Neural crest cell (in vitro differentiated cells): ENCODE measurements at places on chromosomes 1 and 21. TPM values are rescaled to one million over a fixed set of nuclear protein-coding genes. Genes with fewer than 3 reads are reported as not detected.

Gene FCAMR
- not detected in 2 replicates for total RNA-seq

- DNase-seq = no peak
- no peak overlapping the region for H3K4me3 ChIP-seq
- H3K27ac ChIP-seq = no peak overlapping the region
These were observed 167.1 kb upstream of the GJB5 start for GRCh38 chr1:34587761-34588160.

DNA sequence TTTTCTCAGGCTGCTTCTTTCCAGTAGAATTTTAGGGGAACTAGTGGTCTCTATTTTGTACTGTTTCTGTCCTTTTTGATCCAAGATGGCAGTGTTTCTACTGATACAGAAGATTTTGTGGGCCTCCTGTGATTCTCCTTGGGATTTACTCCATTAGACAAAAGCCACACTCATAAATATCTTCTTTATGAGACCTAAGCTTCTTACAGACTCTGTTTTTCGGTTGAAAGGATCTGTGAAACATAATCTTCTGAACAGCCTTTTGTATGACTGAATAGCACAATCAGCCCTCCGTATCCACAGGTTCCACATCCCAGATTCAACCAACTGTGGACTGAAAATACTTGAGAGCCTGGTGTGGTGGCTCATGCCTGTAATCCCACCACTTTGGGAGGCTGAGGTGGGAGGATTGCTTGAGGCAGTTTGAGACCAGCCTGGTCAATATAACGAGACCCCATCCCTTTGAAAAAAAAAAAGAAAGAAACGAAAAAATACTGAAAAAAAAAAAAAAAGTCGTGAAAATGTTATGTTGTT, 10.8 kb upstream of the PSMD4 start:
- H3K4me3 ChIP-seq = no peak overlapping the region
- H3K27ac ChIP-seq = no peak overlapping the region
- no peaks in the 10 kb centered on the region for H3K4me1 ChIP-seq

DNA sequence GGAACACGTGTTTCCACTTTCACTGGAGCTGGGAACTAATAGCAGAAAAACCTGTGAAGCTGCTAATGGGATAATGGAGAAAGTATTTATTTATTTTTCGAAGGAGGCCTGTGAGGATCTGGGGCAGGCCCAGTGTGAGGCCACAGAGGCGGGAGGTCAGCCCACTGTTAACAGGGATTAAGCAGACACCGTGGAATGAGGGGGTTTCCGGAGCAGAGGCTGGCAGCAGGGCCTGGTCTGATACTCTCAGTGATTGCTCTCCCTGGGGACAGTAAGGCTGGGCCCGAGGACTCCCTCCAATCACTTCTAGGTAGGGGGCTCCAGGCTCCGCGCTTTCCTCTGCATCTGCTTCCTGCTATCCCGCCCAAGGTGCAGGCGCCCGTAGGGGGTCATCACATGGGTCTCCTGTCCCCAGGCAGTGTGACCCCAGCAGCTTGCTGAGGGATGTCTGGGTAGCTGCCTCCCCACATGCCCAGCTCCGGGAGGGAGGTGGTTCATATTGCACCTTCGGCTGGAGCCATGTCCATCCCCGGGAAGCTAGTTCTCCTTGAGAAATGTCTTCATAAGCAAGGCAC, 28.8 kb upstream of the CDCA8 start:
- H3K27me3 ChIP-seq = peaks cover 21% of the 10 kb centered on the region
- no peaks in the 10 kb centered on the region for H3K36me3 ChIP-seq
- no peak for DNase-seq
- no peaks in the 10 kb centered on the region for H3K4me1 ChIP-seq
- no peak overlapping the region for H3K4me3 ChIP-seq
- H3K27ac ChIP-seq = peak overlapping the region; percentile 35

Gene TEX38
- total RNA-seq = 0.26 TPM in 1 of 2 replicates, not detected in the other

DNA sequence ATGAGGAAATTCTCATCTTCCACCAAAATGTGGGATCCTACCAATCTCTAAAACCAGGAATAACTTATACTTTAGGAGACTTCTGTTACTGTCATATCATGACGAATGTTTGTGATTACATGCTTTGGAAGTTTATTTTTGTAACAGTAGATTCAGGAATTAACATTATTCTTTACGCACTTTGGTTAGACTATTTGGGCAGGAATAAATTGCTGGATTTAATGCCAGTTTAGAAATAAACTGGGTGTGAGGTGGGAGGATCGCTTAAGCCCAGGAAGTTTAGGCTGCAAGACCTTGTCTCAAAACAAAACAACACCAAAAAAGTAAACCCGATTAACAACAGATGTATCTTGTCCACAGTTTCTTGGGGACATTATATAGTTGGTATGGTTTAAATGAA, 52.1 kb downstream of the MIGA1 start:
- no peak for DNase-seq
- no peaks in the 10 kb centered on the region for H3K36me3 ChIP-seq
- H3K27ac ChIP-seq = no peak overlapping the region
- no peaks in the 10 kb centered on the region for H3K27me3 ChIP-seq

Gene CD52
- not detected in 2 replicates for total RNA-seq

Gene CNR2
- not detected in 2 replicates for total RNA-seq

DNA sequence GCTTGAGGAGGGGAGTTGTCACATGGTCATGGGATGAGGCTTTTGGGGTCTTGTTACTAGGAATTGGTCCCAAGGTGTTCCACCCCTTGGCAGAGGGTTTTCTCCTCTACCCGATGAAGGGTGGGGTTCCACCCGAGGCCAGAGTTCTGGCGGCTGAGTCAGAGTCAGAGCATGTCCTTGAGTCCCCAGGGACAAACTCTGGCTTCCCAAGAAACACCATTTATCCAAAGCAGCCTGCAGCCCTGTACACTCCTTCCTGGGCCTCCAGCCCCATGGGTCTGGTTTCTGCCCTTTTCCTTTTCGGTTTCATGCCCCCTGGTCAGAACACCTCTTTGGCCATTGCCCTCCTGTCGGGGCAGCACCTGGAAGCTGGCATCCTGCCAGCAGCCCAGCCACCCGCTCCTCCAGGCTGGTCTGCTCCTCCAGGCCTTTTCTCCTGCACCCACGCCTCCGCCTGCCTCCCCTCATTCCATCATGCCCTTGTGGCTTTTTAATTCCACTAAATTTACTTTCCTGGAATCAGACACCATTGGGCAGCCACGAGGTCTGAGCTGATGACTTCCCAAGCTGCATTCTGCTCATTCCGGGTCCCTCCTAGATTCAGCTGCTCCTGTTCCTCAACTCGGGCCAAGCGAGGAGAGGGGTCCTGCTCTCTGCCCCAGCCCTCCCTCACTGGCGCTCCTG, 301.7 kb upstream of the VAMP3 start:
- H3K4me1 ChIP-seq = no peaks in the 10 kb centered on the region
- no peak overlapping the region for H3K27ac ChIP-seq
- DNase-seq = no peak

DNA sequence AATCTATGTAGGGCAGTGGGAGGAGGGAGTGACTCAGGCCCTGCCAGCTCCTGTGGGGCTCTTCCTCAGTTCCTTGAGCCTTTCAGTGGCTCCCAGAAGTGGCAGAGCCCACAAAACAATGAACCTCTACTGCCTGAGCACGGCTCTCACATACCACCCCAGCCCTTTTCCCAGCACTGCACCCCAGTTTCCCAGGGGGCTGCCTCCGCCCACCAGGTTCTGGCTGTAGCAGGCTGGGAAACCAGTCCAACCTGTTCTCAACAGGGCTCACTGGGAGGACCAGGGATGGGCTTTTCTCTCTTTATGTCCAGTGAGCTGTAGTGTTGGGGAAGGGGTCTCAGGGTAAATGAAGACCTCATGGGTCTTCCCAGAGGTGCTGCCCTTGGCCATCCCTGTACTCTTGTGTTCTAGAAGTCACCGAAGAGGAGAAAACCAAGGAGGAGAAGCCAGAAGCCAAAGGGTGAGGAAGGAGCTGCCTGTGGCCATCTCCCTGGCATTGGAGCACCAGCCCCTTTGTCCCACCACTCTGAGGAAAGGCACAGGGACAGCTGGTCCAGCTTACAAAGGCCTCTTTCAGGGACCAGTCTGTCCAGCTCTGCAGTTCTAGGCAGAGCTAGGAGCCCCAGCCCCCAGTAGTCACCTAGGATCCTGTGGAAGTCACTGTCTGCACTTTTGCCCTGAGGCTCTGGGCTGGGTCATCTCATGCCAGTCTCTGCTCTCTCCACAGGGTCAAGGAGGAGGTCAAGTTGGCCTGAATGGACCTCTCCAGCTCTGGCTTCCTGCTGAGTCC, 3.5 kb downstream of the MARCKSL1 start:
- H3K4me3 ChIP-seq = peak overlapping the region; percentile 99
- peaks cover 36% of the 10 kb centered on the region for H3K27me3 ChIP-seq
- peak overlapping the region; percentile 92 for H3K27ac ChIP-seq
- peaks cover 50% of the 10 kb centered on the region for H3K36me3 ChIP-seq

DNA sequence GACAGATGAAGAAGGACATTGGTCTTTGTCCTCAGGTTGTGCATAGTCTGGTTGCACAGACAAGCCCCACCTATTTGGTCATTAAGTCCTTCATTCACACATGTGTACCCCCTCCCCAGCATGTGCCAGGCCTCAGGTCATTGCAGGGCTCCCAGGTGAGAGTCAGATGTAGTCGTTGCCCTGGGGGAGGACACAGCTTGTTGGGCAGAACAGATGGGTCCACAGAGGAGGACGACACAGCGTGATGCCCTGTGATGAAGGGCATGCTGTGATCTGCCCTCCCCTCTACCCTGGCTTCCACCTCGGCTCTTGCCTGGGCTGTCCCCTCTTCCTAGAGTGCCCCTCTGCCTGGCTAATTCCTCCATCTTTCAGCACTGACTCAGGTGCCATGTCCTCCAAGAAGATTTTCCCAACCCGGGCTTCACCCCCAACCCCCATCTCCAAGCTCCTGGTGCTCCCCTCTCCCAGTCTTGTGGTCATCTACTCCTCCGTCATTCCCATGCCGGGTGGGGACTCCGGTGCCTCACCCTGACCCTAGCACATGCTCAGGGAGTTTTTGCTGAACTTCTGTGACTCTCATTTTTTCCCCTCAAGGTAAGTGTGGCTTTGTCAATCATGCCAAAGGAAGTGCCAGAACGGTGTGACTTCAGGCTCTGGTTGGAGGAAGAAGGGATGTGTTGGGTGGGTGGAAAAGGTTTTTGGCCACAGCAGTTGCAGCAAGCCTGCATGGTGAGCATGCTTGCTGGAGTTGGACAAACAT, 220.5 kb downstream of the FOXD2 start:
- peaks cover 11% of the 10 kb centered on the region for H3K27me3 ChIP-seq
- no peak overlapping the region for H3K27ac ChIP-seq
- no peak overlapping the region for H3K4me3 ChIP-seq
- H3K4me1 ChIP-seq = peaks cover 8% of the 10 kb centered on the region

DNA sequence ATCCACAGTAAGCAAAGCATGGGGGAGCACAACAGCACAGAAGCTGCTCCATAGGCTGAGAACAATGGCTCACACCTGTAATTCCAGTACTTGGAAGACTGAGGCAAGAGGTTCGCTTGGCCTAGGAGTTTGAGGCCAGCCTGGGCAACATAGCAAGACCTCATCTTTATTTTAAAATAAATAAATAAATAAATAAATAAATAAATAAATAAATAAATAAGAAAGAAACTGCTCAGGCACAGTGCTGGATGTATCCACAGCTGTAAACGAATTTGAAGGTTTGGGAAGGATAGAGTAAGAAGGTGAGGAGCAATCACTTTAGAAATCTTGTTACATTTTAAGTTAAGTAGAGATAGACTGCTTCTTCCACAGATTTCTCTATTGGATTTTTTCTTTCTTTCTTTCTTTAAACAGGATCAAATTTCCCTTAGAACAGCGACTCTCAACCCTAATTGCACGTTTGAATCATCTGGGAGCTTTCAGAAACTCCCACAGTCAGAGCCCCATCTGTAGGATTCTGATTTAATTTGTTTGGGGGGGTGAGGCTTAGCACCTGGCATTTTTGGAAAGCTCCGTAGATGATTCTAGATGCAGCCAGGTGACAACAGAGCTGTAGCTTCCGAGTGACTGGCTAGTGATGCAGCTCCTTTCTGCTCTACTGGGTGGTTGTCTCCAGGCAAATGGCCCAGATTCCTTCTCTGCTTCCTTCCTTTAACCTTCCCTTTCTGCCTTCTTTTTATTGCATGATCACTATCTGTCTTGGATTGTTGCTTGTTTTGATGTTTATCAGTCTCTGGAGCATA, 53.5 kb downstream of the S1PR1 start:
- H3K4me3 ChIP-seq = no peak overlapping the region
- H3K4me1 ChIP-seq = peaks cover 25% of the 10 kb centered on the region
- no peaks in the 10 kb centered on the region for H3K27me3 ChIP-seq
- DNase-seq = no peak
- no peaks in the 10 kb centered on the region for H3K36me3 ChIP-seq

GRCh38 chr1:56967900-56968832, 2.4 kb upstream of the C8B start:
- H3K4me1 ChIP-seq = peaks cover 4% of the 10 kb centered on the region
- no peaks in the 10 kb centered on the region for H3K36me3 ChIP-seq
- H3K4me3 ChIP-seq = no peak overlapping the region
- no peaks in the 10 kb centered on the region for H3K27me3 ChIP-seq
- DNase-seq = peak; percentile 54

GRCh38 chr1:56169856-56170255, 409.5 kb downstream of the PLPP3 start:
- no peak overlapping the region for H3K27ac ChIP-seq
- H3K4me3 ChIP-seq = no peak overlapping the region
